ENCODE measurements at places on chromosomes 3 and 15.
A peak's percentile ranks its signal among the peaks of the same experiment; 100 is the strongest.

- peak; percentile 46 for DNase-seq
Observed at GRCh38 chr3:132038198-132038825, 3.5 kb upstream of the CPNE4 start.

DNA sequence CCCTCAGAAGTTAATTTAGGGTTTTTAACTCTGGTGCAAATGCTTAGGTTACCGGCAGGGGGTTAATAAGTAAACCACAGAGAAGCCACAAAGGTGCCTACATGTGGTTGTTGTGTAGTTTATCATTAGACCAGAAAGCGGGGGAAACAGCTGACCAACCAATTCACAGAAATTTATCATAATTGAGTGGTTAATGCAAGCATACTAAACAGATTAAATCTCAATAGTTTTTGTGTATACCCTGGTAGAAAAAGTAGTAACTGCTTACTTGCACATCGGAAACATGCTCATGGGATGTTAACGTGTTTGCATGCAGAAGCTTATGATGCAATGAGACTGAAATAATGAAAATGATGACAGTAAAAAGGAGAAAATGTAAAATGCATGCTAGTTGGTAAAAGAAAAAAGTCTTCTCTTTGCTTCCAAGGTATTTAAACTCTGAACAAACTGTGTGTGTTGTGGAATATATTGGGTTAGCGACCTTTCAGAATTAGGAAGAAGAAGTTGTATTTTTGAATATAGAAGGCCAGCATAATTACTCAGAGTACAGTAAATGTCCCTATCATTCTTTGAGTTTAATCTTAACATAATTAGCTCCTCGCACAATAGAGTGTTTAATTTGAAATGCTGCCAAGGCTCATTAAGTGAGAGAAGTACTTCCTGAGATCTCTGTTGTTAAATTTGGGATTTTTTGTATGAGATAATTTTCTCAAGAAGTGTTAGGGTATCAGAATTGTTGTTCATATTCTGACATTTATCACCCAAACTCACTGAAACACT, 316.2 kb downstream of the PTPRG start:
- DNase-seq, result peak; percentile 17

DNA sequence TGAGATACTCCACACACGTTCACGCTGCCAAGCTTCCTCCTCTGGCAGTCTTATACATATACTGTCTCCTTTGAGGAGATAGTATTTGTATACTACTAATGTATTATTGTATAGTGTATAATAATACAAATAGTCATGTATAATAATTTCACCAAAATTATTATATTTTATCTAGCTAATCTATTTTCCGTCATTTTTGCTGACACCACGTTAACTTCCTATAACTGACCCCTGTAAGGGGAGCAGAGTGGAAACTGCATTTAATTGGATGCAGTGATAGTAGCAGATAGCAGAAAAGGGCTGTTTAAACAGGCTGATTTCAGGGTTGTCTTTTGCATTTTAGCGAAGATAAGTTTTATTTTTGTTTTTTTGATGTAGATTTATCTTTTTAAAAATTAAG, 30.5 kb upstream of the TMEM42 start:
- no peak for DNase-seq

GRCh38 chr3:111802163-111802625, 56.9 kb upstream of the PHLDB2 start:
- no peak for DNase-seq

DNA sequence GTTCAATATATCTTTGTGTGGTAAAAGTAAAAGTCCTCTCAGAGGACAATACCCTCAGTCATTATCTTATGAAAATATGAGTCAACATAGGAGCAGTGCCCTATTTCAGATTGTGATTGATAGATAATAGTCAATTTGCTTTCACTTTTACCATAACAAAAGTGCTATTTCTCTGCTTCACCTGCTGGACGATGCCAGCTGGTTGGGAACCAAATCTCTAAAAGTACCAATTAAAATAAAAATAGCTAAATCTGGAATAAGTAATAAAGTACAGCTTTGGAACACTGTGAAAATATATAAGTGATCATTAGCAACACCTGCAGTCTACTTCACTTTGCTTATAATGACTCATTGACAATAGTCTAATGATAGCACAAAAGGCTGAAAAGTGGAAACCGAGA, 390.3 kb upstream of the AGTR1 start:
- no peak for DNase-seq

GRCh38 chr15:34374816-34375215, 7.8 kb upstream of the LPCAT4 start:
- DNase-seq, result no peak

- DNase-seq, result no peak
Observed at GRCh38 chr3:193354423-193354822, 24.1 kb downstream of the ATP13A5 start.

DNA sequence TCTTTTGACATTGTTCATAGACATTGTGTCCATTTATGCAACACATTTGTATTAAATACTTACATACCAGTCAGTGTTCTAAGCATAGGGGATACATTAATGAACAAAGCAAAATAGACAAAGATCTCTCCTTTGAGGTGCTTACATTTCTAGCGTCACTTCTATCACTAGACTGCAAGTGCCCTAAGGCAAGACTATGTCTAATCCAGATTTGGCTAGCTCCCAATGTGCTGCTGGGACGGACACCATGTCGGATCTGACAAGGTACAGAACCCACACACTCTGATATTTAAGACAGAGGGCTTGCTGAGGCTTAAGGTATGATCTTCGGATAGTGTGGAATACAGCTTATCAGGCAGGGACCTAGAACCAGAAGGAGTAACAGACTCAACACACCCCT, 41.4 kb downstream of the MYLK start:
- no peak for DNase-seq

- DNase-seq, result no peak
Observed at GRCh38 chr15:78130466-78131294, 565 bp downstream of the CIB2 start.

GRCh38 chr3:105868431-105868741, 426 bp downstream of the CBLB start:
- DNase-seq, result peak; percentile 23

DNA sequence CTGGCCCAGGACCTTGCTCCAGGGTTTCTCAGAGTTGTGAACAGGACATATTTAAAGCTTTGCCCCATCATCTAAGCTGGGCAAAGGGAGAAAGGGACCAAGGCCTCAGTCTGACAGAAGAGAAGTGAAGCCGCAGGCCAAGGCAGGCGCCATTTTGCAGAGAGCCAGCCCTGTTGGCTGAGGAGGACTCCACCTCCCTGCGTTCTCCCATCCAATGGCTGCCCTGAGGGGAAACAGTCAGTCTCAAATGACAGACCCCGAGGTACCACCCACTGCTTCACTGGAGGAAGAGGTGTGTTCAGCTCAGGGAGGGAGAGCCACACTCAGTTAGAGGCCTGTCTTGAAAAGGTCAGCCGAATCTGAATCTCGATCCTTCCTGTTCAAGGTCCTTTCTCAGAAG, 86.1 kb downstream of the ADAMTS17 start:
- DNase-seq, result no peak

DNA sequence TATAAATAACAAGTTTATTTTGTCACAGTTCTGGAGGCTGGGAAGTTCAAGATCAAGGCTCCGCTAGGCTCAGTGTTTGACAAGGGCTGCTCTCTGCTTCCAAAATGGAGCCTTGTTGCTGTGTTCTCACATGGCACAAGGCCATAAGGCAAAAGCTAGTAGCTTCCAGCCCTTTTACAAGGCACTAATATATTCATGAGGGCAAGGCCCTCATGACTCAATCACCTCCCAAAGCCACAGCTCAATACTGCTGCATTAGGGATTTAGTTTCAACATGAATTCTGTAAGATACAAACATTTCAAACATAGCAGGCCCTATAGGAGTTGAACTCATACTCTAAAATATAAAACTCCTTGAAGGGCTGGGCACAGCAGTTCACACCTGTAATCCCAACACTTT, 30.2 kb downstream of the ZBTB11 start:
- no peak for DNase-seq

- no peak for DNase-seq
Observed at GRCh38 chr3:5456199-5456598, 268.7 kb downstream of the EDEM1 start.

DNA sequence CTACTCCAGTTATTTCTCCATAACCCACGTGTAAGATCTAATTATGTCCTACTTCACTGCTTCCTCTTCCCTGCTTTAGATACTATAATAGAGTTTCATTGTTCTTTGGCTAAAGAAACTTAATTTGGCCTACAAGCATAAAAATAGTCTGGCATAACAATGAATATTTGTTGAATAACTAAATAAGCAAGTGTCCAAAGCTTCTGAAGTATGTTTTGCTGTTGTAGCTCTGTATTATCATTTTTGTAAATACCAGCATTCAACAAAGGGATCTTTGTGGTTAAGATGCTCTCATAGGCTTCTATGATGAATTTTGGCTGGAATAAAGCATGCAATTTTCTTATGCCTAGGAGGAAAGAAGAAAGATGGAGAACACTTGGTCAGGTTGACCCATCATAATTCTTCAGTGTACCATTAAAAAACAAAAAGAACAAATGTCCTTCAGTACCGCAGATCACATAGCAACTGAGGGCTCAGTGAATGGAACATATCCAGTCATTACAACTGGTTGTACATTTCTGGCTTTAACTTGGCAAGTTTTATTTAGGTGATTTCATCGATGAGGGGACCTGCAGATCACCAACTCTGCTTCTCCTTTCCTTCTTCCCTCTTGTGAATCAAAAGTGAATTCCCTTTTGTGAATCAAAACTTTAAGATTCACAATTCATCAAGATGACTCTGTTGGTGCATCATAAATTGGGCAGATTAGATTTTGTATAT, 465.9 kb upstream of the TGFBR2 start:
- DNase-seq, result no peak

DNA sequence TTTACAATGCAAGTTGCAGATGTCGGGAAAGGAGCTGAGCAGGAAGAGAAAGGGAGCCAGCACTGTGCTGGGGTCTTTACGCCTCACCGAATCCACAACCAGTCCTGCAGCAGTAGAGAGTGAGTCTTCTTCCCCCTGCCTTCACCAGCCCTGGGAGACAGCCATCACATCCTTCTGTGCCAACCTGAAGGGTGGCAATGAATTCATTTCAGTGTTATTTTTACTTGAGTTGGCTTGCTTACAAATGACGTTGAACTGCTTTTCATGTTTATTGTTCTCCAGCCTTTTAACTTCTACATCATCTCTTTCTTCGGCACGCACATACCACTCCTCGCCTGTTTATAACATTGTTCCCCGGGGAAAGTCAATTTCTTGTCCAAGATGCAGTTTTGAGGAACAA, 77.1 kb downstream of the TRIM42 start:
- no peak for DNase-seq

GRCh38 chr3:10771486-10772270, 44.4 kb upstream of the SLC6A11 start:
- DNase-seq, result no peak

DNA sequence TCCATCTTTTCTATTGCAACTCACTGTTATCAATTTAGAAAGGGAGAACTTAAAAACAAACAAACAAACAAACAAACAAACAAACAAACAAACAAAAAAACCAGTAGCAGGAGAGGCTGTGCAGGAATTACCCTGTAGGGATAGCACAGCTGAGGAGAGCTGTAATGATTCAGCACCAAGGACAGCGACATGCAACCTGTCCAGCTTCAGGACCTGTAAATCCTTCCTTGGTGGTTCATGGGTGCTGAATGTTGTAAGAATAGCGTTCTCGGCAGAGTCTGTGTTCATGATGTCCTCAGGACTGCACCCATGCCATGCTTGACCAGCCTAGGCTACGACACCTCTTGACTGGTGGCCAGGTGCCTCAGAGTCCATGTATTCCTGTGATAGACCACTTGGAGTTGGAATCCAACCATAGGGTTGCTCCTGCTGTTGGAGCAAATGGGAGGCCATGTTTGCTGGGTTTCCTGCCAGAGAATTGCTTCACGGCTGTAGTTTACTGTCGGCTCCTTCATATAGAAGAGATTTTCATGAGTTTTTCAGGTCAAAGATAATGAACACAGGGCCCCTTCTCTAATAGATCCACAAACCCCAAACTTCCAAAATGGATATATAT, 65.9 kb downstream of the CACNA2D3 start:
- peak; percentile 45 for DNase-seq

DNA sequence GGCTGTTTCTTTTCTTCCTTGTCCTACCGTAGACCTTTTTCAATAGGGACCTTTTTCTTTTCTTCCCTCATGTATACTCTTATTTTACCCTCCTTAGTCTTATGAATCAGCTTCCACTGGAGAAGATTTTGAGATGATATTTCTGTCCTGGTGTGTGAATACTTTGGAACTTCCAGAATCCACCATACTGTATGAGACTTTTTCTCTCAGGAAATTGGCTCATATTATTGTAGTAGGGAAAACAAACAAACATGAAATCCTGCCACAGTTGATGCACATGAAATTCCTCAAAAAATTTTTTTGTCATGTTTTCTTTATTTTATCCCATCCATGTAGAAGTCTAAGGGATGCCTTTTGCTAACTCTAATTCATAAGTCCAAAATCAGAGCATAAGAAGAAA, 289.3 kb upstream of the PLSCR5 start:
- no peak for DNase-seq

GRCh38 chr3:195806211-195806915, 5.4 kb downstream of the MUC4 start:
- no peak for DNase-seq

GRCh38 chr15:57333487-57333886, 42.8 kb upstream of the CGNL1 start:
- DNase-seq, result no peak

DNA sequence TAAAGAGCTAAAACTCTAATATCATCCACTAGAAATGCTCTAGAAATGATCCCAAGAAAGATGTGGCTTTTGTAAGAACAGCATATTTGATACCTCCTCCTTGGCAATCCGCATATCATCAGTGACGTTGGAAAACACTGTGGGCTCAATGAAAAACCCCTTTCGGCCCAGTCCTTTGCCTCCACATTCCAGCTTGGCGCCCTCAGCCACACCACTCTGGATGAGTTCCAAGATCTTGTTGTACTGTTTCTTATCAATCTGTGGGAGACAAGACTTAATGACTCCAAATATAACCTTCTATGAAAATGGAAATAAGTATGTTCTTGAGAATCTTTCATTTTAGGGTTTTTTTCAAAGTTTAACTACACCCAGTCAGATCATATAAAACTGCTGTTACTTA, 103.6 kb downstream of the ALDH1A2 start:
- no peak for DNase-seq

- no peak for DNase-seq
Observed at GRCh38 chr3:30492322-30493192, 113.8 kb upstream of the TGFBR2 start.

All from GM13977 (cell line).